Glutamatergic neuron (in vitro differentiated cells): ENCODE measurements at places on chromosomes 16 and 17.

DNA sequence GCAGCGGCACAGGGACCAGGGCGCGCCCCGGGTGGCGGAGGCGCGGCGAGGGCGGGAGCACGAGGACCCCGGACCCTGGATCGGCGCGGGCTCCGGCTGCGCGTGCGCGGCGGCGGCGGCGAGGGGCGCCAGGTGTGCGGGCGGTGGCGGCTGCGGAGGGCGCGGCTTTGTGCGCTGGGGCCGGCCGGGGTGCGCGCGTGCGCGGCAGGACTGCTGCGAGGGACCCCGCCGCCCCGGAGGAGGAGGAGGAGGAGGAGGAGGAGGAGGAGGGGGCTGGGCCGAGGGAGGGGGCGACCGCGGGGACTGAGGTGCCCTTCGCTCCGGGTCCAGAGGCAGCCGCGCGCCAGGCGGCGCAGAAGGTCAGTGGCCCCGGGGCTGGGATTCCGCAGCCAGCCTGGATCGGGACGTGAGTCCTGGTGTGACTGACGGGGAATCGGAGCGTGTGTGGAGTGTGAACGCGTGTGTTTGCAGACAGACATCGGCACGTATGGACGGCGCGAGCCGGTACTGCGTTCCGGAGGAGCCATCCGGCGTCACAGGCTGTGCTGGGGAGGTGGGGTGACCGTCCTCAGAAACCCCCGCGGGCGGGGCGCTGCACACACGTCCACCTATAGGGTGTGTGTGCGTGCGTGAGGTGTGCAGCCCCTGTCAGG lies 19.5 kb upstream of the RAP1GAP2 start:
- DNase-seq: peak; percentile 85

- DNase-seq: no peak
Observed at GRCh38 chr17:50765454-50766221, 1.7 kb downstream of the ANKRD40CL start.

- DNase-seq: no peak
Observed at GRCh38 chr17:17205368-17206123, 587 bp downstream of the PLD6 start.

GRCh38 chr16:22337849-22338635 lies 36.4 kb downstream of the CDR2 start:
- DNase-seq: no peak

GRCh38 chr17:60901242-60901641 lies 223.6 kb downstream of the BCAS3 start:
- DNase-seq: no peak

GRCh38 chr17:59547131-59547915 lies 18.1 kb upstream of the DHX40 start:
- peak; percentile 17 for DNase-seq

DNA sequence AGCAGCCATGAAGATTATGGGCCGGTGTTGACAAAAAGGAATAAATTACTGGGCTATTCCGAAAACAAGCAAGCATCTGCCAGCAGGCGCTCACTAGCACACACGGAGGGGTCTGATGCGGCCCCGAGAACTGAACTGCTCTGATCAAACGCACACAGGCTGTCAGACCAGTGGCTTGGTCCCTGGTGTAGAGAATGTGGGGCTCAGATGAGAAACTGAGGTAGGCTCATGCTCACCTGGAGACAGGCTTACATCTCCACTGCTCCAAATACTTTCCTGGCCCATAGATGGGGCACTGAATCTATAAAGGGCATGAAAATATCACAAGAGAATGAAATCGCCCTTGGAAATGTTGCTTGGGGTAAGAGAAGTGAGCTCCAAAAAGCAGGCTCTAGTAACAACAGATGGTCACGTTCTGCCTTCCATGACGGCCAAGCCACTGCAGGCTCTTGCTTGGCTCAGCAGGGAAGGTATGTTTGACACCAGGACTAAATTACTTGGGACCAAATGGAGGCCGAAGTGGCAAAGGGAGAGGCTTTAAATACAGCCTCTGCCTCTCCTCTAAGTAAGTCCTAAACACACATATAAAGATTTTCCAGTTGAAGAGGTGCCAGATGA lies 5.4 kb downstream of the ABR start:
- peak; percentile 54 for DNase-seq

- DNase-seq: no peak
Observed at GRCh38 chr16:79668502-79668901, 68.0 kb upstream of the MAF start.

DNA sequence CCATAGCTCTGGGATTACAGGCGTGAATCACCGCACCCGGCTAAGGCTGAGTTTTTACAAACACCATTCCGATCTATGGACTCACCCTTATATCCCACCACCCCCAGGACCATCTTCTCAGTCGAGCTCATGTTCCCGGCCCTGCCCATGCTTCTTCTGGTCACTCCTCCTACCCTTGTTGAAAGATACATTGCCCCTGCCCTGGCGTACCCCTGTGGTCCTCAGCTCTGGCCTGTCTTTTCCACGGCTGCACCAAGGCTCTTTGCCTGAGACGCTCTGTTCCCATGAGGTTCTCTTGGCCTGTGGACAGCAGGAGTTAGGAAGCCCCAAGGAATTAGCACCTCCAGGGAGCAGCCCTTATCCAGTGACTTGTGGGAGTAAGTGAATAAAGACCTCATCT lies 379.4 kb upstream of the TNRC6C start:
- no peak for DNase-seq

DNA sequence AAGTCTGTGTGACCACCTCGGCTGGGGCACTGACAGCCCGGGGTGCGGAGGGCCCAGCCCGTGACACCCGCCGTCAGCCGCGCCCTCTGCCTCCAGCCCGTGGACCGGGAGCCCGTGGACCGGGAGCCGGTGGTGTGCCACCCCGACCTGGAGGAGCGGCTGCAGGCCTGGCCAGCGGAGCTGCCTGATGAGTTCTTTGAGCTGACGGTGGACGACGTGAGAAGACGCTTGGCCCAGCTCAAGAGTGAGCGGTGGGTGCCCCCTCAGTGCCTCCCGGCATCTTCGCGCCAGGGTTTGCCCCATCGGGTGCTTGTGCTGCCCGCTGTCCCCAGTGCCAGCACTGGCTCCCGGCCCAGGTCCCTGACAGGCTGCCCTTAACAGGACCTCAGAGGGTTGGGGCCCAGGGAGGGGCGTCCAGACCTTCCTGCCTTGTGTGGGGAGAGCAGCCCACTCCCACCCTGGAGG lies 13.7 kb downstream of the CENPX start:
- DNase-seq: no peak

GRCh38 chr17:35254107-35254773 lies 11.4 kb downstream of the SLFN5 start:
- DNase-seq: no peak

- no peak for DNase-seq
Observed at GRCh38 chr17:29766796-29767327, 144.2 kb upstream of the CORO6 start.

DNA sequence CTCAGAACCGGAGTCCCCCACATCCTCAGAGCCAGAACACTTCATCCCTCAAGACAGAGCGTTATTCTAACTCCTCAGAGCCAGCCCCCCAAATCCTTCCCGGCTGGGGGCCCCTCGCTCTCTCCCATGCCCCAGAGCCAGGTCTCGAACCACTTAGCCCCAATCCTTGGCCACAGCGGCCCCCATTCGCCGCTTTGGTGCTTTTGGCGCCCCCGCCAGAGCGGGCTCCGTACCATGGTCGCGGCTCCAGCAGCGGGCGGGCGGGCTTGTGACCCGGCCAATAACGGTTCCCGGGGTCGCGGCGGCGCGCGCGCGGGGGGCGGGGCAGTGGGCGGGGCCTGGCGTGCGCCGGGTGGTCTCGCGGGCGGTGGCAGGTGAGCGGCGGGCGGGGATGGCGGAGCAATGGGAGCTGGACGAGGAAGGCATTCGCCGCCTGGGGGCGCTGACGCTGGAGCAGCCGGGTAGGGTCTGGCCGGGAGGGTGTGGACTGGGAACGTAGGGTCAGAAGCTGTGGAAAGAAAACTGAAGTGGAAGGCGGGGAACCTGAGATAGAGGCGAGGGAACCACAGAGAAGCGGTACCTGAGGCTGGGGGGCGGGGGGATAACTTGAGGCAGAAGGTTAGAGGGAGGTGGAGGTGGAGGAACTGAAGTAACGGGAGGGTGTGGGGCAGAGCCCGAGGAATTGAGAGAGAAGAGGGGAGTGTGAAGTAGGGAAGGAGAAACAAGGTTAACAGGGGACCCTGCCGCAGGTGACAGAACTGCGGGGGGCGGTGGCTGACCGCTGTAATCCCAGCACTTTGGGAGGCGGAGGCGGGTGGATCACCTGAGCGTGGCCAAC lies at the start of the genes KCTD19 and LRRC36:
TSS of gene KCTD19 (minus strand) at position 270 of the 838 bp plus-strand sequence. CDS start at position 236, 34 bp downstream.
TSS of gene LRRC36 (plus strand) at position 344 of the 838 bp plus-strand sequence. CDS start at position 392, 48 bp downstream.
- peak; percentile 95 for DNase-seq

DNA sequence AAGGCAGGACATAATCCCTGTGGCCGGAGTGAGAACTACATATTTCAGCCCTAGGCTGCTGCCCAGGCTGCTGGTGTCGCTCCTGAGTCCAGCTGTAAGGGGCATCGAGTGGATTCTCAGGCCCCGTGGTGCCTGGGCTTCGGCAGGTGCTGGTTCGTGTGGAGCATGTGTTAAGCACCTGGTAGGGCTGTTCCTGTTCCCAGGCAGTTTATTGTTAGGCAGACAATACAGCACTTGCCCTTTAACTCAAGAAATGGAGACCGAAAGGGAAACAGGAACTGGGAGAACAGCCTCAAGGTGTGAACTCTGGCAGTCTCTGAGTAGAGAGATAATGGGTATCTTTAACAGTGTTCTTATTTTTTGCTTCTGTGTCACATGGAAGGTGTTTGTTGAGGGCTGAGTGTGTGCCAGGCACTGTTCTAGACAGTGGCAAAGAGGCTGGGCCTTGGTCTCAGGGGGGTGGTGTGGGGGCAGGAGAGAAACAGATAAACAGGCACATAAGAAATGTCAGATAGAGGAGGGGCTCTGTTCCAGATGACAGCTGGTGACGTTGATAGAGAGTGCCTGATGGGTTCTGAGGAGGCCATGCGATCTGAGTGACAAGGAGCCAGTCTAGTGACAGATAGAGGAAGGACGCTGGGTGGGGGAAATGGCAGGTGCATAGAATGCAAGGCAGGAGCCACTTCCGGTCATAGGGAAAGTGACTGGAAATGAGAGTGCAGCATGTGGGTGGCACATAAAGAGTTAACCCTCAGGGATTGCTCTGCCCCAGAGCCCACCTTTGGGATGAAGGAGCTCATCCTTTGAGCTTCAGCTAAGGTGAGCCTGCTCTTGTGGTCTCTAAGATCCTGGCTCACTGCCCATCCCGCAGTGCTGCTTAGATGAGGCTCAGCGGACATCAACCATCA lies 33.8 kb downstream of the EPN2 start:
- peak; percentile 25 for DNase-seq

DNA sequence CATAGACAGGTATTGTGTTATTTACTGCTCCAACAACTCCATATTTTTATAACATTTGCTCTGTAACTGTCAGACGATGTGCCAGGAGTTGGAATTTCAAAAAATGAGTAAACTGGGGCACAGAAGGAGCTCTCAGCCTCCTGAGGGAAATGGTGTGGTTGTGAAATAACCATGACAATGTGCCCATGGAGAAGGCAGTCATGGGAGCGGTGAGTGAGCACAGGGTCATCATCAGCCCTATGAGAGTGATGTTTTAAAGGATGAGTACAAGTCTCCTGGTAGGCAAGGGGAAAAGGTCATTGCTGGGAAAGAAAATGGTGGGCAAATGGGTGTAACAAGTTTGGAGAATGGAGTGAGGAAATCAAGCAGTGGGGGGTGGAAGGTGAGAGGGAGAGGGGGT lies 115.0 kb upstream of the SEC14L1 start:
- DNase-seq: no peak

DNA sequence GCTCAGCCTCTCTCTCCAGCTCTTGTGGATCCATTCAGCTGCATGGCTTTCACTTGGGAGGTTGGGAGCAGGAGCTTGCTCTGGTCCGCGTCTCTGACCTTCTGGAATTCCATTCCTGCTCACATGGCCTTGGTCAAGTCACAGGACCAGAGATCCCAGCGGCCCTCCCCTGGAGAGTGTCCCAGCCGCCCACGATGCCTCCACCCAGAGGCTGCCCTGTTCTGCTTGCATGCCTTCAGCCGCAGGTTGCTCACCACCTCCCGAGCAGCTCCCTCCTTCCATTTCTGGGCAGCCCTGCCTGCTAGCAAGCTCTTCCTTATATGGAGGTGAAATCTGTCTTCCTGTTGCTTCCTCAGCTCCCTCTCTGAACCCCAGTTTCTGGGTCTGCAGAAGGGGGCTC lies 32.6 kb downstream of the RAI1 start:
- DNase-seq: no peak

DNA sequence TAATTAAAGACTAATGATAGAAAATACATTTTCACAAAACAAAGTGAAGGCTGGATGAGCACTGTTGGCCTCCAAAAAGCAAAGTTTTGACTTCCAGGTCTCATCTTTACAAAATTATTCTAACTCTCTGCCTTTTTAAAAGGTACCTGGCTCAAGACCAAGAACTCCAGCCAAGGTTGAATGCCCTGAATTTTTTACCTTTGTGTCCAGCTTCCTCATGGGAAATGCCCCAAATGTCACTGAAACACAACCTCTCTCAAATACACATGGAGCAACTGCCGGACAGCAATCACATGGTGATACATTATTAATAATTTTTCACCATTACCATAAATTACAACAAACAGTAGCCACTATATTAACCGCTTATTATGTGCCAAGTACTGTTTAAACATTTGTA lies 32.2 kb downstream of the ADAMTS18 start:
- DNase-seq: no peak

DNA sequence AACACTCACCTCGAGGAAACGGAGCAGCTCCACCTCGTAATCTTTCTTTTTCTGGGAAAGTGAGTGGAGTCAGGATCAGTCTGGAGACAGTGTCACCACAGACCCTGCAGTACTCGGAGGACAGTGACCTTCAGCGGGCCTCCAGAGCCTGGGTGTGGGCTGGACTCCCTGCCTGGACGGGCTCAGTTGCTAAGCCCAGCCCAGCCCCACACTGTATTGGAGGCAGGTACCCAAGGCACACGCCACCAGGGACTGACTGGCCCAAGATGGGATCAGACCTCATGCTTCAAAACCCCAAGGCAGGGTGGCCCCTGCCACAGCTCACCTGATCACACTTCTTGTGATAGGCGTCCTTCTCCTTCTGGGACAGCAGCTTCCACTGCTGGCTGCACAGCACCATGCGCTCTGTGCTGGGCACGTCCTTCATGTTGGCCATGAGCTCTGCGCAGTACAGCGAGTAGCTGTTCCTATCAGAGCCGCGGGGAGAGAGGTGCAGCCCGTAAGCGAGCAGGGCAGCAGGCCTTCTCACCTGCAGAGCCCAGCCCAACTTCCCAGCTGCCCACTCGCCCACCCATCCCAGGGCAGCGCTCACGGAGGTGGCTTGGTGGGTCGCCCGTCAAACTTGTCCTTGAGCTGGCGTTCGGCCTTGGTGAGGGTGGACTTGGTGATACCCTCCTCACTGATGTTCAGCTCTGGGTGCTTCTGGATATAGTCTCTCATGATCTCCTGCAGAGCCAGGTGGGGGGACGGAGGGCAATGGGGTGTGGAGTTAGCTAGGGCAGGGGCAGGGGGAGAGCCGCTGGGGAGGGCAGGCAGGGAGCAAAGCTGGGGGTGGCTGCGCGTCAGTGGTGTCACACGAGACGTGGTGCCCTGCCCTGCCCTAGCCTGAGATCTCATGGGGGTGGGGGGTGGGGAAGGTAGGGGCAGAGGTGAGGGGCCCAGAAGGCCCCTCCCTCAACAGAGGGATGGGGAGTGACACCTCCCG lies 7.9 kb downstream of the UBTF start:
- DNase-seq: no peak

- DNase-seq: no peak
Observed at GRCh38 chr16:81465375-81465943, 20.9 kb downstream of the CMIP start.
